GM23248 (cell line): ENCODE measurements at places on chromosomes 11 and 22. TPM values are rescaled to one million over a fixed set of nuclear protein-coding genes. Genes with fewer than 3 reads are reported as not detected.

Gene PTS
- 100 and 108 TPM in 2 replicates for polyA plus RNA-seq

DNA sequence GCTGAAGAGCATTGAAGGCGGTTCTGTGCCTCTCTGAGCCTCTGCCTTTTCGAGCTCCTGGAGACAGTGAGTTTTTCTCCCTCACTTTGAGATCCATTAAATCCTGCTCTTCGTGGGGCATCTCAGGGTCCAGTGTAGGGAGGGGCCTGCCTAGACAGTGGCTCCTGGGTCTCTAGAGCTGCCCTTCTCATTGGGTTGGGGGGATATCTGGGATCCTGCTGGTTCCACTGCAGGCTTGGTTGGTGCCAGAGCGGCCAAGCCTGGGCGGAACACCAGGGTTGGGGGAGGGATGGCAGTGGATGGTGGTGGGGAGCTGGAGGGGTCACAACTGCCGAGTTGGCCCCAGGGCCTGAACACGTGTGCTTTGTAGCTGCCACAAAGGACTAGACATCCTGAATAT lies 52.2 kb upstream of the CARS1 start:
- DNase-seq = no peak

Gene GAB2
- polyA plus RNA-seq = 1.8 TPM in 2 replicates

Gene PANX1
- 18.7 and 19.7 TPM in 2 replicates for polyA plus RNA-seq

Gene TRIM77
- polyA plus RNA-seq = not detected in 2 replicates

- DNase-seq = no peak
Measured at GRCh38 chr11:79538775-79539174, 97.9 kb upstream of the TENM4 start.

DNA sequence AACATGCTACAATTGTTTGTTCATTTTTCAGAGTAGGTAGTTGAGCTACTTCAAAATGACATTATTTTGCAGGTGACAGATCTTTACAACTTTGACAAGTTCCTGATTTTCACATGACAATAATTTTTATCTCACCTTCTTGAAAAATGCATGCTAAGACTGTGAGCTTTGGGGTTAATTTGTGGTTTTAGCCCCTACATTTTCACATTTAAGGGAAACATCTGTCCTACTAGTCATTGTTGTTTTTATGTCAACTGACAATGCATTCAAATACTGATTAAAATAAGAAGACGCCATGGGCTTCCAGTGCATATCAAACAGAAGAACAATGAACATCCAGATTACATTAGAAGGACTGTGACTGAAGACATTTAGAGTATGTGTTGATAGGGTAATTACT lies 1470.8 kb upstream of the TENM4 start:
- no peak for DNase-seq

GRCh38 chr11:74162681-74163467 lies 7.9 kb downstream of the C2CD3 start:
- no peak for DNase-seq

Gene AGBL2
- polyA plus RNA-seq = 0.35 and 0.51 TPM in 2 replicates

- no peak for DNase-seq
Measured at GRCh38 chr11:65786786-65787636, at the start of gene OVOL1. TSS of gene OVOL1 (plus strand) at chr11:65787063. CDS start at chr11:65787374, 311 bp downstream.

Gene TSSC4
- polyA plus RNA-seq = 61.8 and 69.8 TPM in 2 replicates

- DNase-seq = no peak
Measured at GRCh38 chr22:47343611-47344010, 581.2 kb downstream of the TBC1D22A start.
